ENCODE measurements at places on chromosomes 3 and 15.

DNA sequence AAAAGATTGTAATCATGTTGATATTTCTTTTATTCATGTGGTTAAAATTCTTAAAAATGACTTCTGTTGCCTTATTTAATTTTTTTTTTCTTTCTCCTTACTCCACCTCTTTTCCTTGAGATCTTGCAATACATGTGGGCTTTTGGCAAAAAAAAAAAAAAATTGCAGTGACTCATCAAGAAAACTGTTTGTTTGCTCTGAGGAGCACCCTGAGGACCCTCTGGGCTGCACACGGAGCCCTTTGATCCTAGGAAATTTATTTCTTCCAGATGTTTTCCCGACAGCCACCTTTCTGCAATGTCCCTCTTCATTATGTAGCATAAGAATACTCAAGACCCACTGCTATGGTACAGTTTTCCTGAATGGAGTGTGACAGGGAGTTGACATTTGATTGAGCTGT lies 371.7 kb downstream of the ZBTB20 start:
- no peak for DNase-seq

GRCh38 chr3:50464569-50464968 lies 38.9 kb downstream of the CACNA2D2 start:
- DNase-seq, result no peak

DNA sequence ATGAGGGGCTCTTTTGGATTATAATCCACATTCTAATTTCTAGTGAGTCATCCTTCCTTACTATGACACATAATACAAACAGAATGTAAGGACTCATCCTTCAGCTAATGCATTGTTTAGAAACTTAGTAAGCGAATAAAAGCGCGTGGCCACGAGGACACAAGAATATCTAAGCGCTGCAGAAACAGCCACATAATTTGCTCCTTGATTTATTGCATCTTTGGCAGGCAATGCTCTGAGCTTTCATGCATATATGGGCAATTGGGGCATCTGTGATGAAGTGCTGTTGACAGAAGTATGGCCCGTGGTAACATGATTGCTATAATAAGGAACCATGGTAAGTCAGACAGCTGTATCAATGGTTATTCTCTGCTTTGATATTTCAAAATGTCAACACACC lies 191.3 kb upstream of the ZNF385D start:
- DNase-seq, result no peak

DNA sequence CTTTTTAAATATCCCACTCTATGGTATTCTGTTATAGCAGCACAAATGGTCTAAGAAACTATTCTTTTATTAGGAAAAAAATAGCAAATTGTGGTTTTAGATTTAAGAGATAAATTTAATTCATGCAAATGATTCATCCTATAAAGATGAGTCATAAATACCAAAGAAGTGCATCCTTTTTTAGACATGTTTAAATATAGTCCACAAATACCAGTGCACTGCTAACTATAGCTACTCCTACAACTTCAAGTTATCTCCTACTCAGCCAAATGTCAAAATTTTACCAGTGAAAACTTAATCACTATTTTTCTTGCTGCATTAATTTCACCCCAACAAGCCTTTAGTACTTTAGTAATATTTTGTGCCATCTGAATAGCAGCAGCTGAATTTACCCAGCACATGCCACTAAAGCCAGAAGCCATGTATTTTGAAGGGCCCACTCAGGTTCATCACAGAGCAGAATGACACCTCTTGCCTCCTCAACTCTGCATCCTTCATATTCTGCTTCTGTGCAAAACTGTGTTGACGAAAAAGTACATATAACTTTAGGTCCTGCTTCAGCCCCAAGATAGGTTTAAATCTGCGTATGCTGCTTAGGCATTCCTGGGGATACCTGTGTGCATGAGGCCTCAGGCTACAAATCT lies 24.9 kb downstream of the CX3CR1 start:
- no peak for DNase-seq

DNA sequence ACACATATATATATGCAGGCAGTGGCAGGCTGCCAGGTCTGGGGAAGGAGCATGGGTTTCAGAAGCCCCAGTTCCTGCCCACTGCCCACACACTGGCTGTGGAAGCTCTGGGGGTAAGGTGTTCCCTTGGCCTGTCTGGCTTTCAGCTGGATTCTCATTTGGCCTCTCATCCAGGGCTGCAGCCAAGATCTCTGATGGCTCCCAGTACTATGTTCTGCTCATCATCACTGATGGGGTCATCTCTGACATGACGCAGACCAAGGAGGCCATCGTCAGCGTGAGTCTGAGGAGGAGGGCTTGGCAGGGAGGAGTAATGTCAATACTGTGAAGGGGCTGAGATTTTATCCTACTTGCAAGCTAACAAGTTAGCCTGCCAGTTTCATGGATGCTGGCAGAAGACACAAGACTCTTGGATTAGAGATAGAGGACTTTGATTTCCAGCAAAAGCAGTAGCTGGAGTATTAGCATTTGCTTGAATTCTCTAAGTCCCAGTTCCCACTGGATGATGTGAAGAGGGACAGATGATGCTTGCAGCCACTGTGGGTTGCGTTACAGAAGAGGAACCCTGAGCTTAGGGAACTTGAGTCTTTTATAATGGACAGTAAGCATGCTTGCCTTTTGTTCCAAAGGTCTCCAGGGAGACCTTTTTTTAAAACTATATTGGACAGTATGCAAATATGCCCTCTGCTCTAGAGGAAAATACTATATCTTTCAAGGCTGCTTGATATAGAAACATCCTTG lies 5.6 kb upstream of the BRPF1 start:
- no peak for DNase-seq

- no peak for DNase-seq
These were observed 25.2 kb downstream of the MAPKBP1 start for GRCh38 chr15:41799488-41799805.
